ENCODE measurements at places on chromosomes 4 and X.
A peak's percentile ranks its signal among the peaks of the same experiment; 100 is the strongest.

GRCh38 chr4:134189949-134190348 is 11.6 kb downstream of the PABPC4L start:
- DNase-seq, result no peak

DNA sequence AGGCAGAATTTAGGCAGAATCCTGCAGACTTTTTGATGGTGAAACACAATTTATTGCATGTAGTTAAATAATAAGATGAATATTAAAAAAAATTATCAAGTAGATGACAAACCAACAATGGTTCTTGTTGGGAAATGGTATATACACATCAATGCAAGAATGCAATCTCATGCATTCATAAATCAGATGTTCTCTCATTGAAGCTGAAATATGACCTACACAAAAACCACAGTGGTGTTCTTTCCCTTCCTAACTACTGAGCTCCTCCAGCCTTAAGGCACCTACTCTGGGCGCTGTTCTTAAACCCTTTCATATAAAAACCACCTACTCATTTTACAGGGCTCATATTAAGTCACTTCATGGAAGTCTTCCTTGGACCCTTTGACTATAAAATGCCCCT is 64.1 kb downstream of the ANTXR2 start:
- DNase-seq, result no peak

- DNase-seq, result no peak
Observed at GRCh38 chr4:139528377-139529005, 27.5 kb downstream of the SETD7 start.

DNA sequence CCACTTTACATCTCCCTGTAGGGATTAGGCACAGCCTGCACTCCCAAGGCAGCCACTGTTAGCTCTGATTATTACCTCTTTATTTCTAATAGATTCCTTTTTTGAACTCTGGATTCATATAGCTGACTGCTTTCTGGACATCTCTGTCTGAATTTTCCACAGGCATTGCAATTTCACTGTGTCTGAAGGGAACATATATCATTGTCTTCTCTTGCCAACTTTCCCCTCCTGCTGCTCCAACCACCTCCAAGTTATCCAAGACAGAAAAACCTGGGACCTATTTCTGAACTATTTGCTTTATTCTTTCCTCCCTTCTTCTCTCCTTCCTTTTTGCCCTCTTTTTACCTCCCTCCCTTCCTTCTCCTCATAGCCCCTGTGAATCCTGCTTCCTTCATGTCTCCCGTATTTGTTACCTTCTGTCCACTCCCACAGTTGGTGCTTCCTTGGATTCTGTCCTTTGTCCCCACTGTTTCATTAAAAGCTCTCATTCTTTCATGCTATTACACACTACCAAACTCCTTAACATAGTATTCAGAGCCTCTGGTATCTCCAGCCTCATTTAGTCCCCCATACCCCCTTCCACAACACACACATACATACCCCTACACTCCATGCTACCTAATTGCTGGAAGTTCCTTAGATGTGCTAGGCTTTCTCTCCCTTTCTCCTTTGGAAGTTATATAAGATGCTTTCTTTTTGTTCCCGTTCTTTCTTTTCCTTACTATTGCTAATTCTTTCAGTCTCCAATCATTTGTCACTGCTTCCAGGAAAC is 34.7 kb downstream of the FGF2 start:
- no peak for DNase-seq

- peak; percentile 85 for DNase-seq
Observed at GRCh38 chr4:4995103-4995907, 24.0 kb downstream of the CYTL1 start.

DNA sequence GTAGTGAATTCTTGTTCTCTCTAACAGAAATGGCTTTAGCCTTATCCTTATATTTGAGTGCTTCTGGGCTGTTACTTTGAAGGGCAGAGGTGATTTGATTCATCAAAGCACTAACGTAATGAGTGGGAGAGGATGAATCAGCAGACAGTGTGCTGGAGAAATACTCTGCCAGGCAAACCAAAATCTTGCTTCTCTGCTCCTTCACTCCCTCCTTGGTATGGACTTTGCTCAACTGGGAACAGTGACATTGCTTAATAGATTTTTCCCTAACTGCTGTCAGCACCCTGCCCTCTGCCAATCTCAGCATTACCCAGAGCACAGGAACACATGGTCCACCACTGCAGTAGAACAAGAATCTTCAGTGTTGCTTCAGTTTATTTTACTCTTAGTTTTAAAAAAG is 56.0 kb downstream of the PDLIM5 start:
- DNase-seq, result peak; percentile 86

DNA sequence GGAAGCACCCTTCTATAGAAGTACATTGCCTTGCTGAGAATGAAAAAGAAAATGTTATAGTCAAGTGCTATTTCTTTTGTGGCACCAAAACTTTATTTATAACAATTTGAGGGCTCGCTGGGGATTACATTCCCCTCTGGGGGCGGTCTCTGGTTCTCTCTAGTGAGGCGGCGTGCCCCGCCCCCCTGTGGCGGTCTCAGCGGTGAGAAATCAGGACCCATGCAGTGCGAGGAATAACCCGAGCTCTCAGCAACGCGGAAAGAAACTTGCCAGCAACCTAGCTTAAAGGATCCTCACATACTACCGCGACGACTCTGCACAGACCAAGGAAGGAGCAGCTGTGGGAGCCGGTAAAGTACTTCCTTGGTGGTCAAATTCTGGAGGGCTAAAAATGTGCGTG is 83.4 kb upstream of the SHISA3 start:
- no peak for DNase-seq

DNA sequence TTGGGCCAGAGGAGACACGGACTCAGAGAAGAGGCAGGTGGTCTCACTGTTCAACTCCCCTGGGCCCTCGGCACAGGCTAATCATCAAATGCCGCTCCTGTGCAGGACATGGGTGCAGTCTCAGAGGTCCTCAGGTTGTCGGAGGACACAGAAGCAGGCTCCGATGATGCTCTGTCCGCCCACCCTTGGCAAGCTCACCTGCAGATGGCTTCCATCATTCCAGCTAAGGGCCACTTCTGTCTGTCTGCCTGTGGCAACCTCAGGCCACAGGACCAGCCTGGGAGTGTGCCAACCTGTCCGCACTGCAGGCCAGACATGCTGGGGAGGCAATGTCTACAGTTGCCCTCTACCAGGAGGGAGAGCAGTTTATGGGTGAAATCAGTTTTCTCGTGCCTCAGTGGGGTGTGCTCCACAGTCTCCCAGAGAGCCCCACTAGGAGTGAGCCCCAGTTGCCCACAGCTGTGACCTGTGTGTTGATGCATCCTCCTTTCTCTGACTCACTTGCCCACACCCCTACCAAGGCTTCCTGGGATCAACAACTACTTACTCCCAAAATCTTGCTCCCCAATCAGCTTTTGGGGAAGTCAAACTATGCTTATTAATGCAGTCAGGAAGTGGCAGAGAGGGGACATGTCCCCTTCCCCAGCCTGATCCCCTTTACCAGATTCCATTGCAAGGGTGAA is 55.9 kb downstream of the HTRA3 start:
- no peak for DNase-seq

DNA sequence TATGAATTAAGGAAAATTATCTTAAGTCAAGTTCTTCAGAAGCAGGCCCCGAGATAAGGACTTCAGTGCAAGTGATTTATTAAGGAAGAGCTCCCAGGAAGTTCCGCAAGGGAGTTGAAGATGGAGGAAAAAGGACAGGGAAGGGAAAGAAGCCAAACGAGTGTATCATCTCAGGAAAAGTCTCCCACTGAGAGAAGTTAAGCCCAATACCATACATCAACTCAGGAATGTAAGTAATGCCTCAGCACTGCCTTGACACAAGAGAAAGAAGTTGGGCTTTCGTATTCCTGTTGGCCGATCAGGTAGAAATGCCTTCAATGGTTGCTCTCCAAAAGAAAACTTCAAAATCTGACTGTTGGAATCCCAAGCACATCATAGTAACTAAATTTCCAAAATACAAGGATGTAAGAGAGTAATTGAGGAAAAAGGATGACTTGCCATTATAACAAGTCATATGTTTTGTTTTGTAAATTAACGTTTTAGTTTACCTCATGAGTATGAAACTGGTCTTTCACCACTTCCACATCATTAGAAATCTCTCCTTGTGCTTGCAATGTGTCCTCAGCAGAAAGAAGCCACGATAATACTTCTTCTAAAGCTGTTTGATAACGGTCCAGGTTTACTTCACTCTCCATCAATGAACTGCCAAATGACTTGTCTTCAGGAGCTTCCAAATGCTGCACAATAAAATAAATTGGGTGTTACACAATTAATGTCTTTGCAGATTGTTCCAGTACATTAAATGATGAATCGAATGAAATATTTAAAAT is 566.7 kb downstream of the DMD start:
- no peak for DNase-seq

GRCh38 chrX:38232079-38232686 is 11.5 kb upstream of the SRPX start:
- no peak for DNase-seq

GRCh38 chr4:76083386-76083988 is 9.0 kb downstream of the ART3 start:
- no peak for DNase-seq

GRCh38 chrX:17967888-17968287 is 106.8 kb upstream of the RAI2 start:
- DNase-seq, result no peak

DNA sequence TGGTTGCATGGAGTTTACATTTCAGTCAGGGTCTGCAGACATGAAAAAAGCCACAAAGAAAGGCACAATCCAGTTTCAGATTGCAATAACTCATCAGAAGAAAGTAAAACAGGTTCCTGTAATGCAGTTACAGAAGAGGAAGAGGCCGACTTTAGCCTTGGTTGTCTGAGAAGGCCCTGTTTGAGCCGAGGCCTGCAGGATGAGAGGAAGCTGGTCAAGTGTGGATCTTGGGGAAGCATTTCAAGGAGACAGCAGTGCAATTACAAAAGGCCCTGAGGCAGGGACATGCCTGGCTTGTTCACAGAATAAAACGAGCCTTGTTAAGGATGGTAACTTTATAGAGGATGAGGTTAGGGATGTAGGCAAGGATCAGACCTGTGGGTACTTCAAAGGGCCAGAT is 62.4 kb downstream of the AFF2 start:
- no peak for DNase-seq

DNA sequence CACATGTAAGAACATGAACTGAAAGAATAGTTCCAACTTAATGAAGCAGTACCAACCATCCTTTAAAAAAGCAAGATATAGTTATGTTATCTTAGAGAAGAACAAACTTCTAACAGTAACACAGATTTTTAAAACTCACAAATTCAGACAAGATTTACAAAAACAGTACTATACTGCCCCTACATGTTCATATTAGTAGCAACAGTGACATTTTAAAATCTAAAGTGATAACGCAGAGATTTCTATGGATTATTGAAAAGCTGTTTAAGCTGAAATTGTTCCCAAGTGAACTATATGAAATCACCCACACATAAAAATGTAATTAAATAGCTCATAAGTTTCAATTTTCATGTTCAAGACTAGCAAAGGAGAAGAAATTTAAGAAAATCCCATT is 166.0 kb downstream of the FBXW7 start:
- DNase-seq, result no peak

GRCh38 chr4:40937140-40937725 is 187.5 kb downstream of the NSUN7 start:
- no peak for DNase-seq

DNA sequence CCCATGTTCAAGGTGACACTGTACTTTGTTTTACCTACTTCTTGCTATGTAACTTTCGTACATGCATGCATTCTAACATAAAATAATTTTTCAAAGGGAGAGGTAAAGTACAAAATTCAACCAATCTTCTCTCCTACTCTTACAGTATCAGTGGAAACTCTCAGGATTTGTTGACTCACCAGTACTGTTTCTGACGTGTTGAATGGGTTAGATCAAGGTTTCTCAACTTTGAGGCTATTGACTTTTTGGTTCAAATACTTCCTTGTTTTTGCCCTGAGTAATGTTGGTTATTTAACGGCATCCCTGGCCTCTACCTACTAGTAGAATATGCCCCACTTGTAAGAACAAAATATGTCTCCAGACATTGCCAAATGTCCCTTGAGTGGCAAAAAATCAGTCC is 94.6 kb upstream of the SMAD1 start:
- no peak for DNase-seq

DNA sequence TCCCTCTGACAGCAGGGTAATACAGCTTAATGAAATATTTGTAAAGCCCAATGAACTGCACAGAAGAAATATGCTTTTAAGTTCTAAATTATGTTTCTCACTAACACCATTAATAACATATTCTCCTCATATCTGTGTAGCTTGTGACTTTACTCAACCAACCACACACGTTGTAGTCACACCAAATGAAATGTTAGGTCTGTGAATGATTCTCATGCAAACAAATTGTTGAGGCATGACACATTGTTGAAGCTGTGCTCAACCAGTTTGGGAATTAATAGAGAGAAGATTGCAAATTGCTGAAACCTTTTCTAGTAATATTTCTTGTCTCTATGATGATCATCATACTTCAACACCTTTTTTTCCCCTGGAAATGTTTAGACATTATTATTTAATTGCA is 645.9 kb downstream of the PCDH7 start:
- no peak for DNase-seq
